ENCODE measurements at places on chromosomes 13 and 19. TPM values are rescaled to one million over a fixed set of nuclear protein-coding genes. Genes with fewer than 3 reads are reported as not detected.

- DNase-seq = no peak
Observed at GRCh38 chr19:19661141-19661674, 2.3 kb downstream of the ATP13A1 start.

DNA sequence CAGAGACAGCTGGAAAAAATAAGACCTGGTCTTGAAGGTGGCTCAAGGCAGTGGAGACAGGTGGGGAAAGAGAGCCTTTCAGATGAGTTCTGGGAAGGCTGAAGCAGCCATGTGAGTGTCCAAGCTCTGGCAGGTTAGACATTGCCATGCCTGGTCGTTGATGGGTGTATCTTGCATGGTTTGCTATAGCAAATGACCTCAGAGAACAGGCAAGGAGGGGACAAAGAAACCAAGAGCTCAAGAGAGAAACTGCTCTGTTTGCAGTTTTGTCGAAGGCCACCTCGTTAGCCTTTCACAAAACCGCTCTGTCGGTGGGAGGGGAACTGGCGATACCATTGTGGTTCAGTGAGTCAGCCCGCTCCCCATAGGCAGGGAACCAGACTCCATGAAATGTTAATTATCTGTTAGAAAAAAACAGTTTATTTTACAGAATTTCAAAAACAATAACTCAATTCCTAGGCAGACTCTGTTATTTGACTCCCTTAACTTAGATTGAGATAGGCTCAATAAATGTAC lies 82.8 kb upstream of the ARGLU1 start:
- DNase-seq = no peak

DNA sequence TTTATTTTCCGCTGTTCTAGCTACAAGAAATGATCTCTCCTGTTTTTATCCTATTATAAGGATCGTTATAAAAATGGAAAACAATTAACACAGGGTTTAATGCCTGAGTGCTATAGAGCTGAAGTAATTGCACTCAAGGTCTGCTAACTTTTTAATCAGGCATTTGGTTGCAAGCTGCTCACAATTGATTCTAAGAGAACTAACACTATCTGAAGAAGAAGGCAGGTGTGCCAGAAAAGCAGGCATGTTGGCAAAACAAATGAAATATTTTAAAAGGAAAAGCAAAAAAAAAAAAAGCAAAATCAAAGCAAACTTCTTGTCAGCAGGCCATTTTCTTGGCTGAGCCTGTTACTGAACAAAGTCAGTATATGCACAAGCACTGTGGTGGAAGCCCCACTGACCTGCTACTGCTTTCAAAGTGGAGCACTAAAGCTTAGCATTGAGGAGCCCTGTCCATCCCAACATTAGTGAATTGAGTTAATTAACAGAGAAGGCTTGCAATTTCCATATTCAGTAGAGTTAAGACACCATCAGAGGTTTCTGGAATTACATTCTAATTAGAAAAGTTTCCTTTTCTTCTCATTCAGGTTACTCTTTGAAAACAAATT lies 574.2 kb downstream of the PCDH9 start:
- no peak for DNase-seq

Gene ACER1
- not detected for total RNA-seq

Gene ZNF492
- total RNA-seq = not detected

Gene ZIC2
- 0.32 TPM for total RNA-seq

Gene IGSF23
- total RNA-seq = not detected

DNA sequence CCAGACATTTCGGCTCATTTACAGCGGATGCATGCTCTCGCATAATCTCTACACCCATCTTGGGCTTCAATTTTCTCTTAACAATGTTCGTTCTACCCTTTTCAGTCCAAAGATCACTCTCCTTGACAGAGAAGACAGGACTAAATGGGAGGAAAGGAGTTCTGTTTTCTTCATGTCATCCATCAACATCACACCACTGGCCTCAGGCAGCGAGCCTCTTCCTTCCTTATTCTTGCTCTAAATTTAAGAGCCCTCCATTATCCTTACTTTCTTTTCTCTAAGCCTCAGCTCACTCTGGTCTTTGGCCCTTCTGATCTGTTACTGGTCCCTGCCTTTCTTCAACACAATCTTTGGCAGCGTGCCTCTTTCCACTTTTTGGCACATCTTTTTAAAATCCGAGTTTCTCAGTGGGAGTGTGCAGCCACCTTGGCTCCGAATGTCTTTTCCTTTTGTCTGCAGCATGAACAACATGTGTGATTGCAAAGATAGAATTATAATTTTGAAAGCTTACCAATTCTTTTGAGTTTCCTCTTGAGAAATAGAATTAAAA lies 98.7 kb downstream of the FAM216B start:
- DNase-seq = no peak

Gene SIGLEC12
- total RNA-seq = not detected

- DNase-seq = no peak
Observed at GRCh38 chr19:22882797-22883196, 50.7 kb downstream of the ZNF723 start.

DNA sequence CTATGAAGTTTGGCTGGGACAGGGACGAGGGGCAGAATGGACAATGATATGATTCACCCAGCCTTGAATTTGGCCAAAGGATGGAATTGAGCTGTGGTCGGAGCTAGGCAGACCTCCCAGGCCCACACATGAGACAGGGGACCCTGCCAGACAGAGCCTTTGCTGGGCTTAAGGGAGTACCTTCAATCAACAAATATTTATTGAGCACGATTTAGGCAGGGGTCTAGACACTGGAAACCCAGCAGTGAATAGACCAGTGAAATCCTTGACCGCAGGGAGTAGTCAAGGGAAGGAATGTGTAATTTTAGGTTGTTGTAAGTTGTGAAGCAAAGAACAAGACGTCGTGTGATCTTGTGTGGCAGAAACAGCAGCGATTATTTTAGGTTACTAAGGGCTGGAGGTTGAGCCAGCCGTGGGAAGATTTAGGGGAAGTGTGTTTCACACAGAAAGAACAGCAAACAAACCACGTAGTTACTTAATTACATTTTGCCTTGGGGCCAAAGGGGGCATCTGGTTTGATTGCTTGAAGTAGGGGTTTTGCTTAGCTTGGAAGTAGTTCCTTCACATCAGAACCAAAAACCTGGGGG lies 16.9 kb upstream of the AP1M2 start:
- peak; percentile 80 for DNase-seq

Gene TEKTIP1
- not detected for total RNA-seq

DNA sequence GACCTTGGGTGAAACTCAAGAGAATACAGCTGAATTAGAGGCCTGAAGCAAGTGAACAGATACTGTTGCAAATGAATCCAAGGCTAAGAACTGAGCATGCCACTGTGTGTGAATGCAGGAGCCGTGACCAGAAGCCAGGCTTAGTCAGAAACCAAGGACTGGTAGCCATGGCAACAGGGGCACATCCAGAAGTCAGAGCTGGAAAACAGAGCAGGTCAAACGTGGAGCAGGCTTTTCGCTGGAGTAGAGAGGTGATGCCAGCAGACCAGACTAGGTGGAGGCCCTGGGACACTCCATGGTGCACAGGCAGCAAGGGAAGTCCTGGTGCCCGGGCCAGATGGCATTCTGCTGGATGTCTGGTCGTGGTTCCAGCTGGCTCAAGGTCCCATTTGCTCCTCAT lies 564.1 kb downstream of the PCDH9 start:
- DNase-seq = peak; percentile 44

- peak; percentile 58 for DNase-seq
Observed at GRCh38 chr13:109680288-109680687, 106.1 kb downstream of the IRS2 start.

GRCh38 chr19:45032421-45032820 lies 6.4 kb upstream of the CLASRP start:
- no peak for DNase-seq

DNA sequence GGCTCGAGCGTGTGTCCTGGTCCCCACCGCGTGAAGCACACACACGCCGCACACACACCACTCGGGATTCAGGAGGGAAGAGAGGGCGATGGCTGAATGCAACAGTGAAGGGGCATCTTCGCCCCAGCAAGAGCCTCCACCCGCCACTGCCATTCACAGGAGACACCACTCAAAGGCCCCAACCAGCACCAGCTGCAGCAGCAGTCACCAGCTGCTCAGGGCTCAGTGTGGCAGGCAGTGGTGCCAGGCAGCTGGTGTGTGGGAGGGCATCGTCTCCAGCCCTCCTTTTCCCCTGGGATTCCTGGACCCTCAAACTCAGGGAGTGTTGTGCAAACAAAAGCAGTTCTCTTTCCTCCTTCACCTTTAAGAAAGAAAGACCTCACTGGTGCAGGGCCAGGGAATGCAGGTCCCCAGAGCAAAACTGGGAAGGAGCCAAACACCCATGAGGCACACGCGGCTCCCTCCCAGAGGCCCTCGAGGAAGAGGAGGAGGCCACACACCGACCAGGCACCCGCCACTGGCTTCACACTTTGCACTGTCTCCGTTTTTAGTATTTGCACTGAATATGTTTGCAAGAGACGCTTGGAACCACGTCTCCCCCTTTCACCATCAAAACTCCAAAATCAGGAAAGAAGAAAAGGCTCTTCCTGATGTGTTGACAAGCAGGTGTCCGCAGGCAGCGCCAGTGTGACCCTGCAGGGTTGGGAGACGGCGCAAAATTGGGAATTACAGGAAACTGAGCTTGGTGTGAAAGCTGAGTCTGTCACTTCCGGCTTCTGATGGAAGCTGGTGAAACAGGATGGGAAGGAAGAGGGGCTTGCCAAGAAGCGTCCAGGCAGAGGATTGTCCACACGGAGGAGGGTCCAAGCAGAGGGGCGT lies 26.4 kb upstream of the F7 start:
- DNase-seq = no peak

GRCh38 chr19:2542341-2543069 lies 66.6 kb downstream of the GADD45B start:
- DNase-seq = no peak

DNA sequence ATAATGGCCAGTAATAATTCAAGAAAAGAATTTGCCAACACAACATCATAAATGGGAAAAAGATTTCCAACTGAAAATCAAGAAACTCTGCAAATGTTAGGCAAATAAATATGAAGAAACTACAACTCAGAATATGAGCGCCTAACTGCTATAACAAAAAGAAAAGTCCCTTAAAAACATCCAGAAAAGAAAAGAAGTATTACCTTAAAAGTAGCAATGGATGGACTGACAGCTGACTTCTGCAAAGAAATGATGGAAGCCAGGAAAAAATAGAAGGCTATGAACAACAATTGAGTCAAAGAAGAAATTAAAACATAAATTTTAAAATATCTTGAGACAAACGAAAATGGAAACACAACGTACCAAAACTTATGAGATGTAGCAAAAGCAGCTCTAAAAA lies 482.3 kb upstream of the ZNF507 start:
- DNase-seq = no peak

Gene S1PR4
- not detected for total RNA-seq

Gene LILRA2
- not detected for total RNA-seq

Gene ZNF610
- total RNA-seq = 2.5 TPM

Gene FXYD3
- not detected for total RNA-seq

- DNase-seq = no peak
Observed at GRCh38 chr19:50563597-50563996, 4.6 kb downstream of the LRRC4B start.

- no peak for DNase-seq
Observed at GRCh38 chr19:8036434-8037099, 16.0 kb upstream of the CCL25 start.

Gene GTF2F2
- total RNA-seq = 37.7 TPM

Gene TPTE2
- not detected for total RNA-seq

Gene WDR87
- total RNA-seq = 0.03 TPM

Gene KEAP1
- total RNA-seq = 49.8 TPM

Gene TEX29
- total RNA-seq = 0.82 TPM

GRCh38 chr19:41844601-41845000 lies at the start of gene LYPD4:
LYPD4 (minus strand) TSS chr19:41844683; CDS start chr19:41839285, 5,398 bp downstream.
- no peak for DNase-seq
